ENCODE measurements at places on chromosomes 5 and 9.

DNA sequence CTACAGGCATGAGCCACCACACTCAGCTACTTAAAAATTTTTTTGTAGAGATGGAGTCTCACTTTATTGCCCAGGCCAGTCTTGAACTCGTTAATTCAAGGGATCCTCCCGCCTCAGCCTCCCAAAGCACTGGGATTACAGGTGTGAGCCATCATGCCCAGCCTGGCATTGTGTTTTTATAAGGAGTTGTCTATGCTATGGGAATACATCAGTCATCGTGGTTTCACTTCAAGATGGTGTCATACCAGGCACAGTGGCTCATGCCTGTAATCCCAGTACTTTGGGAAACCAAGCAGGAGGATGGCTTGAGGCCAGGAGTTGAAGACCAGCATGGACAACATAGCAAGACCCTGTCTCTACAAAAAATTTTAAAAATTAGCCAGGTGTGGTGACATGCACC, 49.7 kb downstream of the CYSTM1 start:
- no peak for DNase-seq

DNA sequence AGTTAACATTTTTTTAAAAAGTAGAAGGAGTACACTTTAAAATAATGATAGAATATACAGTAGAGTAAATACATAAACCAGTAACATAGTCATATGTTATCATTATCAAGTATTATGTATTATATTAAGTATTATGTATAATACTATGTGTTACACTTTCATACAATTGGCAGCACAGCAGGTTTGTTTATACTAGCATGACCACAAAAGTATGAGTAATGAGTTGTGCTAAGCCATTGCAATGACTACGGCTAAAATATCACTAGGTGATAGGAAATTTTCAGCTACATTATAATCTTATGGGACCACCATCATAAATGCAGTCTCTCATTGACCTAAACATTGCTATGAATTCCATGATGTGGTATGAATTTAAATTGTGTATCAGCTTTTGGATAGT, 506.0 kb downstream of the HTR1A start:
- DNase-seq = no peak

DNA sequence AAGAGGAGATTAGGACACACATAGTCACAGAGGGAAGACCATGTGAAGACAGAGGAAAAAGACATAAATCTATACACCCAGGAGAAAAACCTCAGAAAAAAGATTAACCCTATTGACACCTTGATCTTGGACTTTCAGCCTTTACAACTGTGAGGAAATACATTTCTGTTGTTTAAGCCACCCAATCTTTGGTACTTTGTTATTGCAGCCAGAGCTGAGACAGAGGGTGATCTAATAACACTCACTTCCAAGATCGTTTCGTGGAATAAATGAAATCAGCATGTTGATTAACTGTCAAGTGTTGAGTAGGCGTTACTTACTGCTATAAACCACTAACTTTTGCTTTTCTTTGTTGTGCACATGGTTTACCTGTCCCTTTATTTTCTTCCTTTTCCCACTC, 361.2 kb upstream of the RIOK2 start:
- no peak for DNase-seq

DNA sequence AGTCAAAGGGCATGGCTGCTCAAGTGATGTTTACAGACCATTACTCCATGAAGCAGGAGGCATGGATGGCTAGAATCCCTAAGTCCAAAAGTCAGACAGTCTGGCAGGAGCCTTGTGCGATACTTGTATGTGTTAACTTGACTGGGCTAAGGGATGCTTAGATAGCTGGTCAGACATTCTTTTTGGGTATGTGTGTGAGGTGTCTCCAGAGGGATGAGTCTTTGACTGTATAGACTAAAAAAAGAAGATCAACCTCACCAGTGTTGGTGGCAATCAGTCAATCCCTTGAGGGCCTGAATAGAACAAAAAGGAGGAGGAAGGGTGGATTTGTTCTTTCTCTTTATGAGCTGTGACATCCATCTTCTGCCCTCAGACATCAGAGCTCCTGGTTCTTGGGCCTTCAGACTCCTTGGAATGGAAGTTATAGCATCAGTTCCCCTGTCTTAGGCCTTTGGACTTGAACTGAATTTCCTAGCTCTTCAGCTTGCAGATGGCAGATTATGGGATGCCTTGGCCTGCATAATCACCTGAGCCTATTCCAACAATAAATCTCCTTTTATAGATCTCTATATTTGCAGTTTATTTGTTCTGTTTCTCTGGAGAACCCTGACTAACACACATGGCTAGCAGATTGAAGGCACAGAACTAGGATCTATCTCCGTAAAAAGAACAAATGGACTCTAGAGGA, 9.7 kb upstream of the HSPB3 start:
- DNase-seq = no peak

DNA sequence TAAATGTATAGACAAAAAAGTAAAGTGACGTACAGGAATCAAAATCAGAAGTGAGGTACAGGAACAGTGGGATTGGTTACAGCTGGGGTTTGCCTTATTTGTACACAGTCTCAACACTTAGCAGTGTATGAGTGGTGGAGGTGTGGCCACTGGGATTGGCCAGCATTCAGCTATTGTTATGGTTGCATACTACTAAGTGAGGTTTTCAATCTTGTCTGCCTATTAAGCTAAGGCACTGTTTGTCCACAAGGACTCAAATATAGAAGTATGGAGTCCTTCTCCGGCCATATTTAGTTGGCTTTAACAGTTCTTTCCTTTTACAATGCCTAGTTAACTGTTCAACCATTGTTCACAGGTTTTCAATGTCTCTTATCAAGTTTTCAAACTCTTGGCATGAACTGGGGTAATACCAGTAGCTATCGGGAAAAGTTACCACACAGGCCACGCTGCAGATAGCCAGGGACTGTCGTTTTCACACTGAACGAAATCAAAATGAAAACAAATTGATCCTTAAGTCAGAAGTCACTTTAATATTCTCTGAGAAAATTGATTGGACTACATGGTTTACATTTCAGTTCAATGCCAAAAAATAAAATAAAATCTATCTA, 176.0 kb upstream of the FREM1 start:
- no peak for DNase-seq

GRCh38 chr9:135889564-135890189, 17.7 kb downstream of the CAMSAP1 start:
- no peak for DNase-seq

DNA sequence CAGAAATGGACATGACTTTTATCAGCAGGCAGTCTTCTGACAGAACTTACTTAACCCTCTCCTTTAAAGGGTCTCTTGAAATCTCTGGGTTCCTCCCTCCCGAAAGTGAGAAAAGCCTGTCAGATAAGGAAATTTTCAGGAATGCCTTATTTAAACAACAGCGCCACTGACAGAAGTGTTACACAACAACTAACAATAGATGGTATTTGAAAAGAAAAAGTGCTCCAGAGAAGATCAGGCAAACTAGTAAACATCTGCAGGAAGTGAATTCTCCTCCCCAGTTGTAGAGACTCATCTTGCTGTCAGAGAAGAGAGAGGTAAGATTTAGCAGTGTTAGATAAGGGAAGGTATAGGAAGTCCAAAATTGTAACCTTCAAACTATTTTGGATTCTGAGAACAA, 107.2 kb upstream of the NFIL3 start:
- no peak for DNase-seq

GRCh38 chr5:110707260-110707844, 19.1 kb downstream of the TMEM232 start:
- DNase-seq = no peak

DNA sequence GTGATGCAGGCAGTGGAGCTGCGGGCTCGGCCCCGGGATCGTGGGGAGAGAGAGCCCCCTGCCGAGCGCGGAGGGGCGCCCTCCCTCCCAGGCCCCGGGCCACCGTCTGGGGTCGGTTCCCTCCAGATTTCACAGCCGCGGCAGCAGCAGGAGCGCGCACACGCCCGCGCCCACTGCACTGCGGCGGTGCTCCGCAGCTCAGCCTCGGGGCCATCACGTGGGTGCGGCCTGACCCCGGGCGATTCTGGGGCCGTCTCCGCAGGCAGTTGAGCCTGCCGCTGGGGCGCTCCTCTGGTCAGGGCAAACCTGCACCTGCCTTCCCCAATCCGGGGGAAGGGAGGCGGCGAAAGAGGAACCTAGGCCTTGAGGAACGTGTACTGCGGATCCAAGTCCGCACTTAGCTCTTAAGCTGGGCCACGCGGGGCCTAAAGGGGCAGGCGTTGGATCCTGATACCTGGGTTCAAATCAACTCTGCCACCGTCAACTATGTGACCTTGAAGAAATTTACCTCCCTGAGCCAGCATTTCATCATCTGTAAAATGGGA, 9.4 kb upstream of the DELE1 start:
- no peak for DNase-seq

GRCh38 chr5:87132696-87133095, 135.0 kb upstream of the RASA1 start:
- DNase-seq = no peak

DNA sequence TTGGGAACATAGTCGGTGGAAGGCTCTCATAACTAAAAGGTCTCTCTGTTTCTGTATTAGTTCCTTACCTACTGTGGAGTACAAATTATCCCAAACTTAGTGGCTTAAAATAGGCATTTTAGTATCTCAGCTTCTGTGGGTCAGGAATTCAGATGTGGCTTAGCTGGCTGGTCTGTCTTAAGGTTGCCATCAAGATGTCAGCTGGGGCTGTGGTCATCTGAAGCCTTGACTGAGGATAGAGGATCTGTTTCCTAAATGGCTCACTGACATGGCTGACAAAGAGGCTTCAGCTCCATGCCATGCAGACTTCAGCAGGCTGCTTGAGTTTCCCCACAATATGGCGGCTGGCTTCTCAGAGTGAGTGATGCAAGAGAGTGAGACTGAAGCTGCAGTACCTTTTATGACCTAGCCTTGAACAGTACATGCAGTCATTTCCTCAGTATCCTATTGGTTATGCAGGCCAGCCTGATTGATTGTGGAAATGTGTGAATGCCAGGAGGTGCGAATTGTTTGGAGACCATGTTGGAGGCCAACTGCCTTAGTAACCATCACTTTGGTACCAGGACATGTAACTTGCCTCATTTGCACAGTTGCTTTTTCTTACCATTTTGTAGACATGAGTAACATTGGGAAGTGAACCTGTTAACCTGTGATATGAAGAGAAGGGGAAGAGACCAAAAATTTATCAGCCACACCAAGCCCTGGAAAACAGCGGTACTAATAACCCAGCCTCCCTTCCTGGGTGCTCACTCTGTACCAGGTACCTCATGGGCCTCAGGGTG, 152.8 kb upstream of the IER5L start:
- DNase-seq = no peak

DNA sequence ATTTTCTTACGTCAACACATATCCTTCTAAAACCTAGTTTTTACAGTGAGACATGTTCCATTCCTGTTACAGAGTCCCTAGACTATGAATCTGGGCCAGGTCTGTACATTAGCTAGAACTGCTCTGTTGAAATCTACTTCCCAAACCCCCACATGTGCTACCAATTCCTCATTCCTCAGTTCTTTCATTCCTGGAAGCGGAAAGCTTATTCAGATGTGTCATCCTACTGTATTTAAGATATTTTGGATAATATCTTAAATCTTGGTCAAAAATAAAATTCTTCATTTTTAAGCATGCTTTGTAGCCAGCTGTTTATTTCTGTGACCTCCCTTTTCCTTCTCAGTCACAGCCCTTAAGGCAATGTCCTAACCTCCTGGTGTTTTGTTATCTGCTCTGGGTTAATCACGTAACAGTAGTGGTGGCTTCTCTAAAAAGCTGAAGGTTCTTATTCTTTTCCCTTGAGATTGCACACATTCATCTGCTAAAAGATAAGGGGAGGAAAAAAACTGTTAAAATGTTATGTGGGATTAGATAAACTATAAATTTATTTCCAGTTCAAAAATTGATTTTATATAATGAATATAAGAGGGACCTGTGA, 35.6 kb downstream of the GLRX start:
- no peak for DNase-seq

- DNase-seq = no peak
Observed at GRCh38 chr9:130201399-130201873, 29.2 kb downstream of the NCS1 start.

DNA sequence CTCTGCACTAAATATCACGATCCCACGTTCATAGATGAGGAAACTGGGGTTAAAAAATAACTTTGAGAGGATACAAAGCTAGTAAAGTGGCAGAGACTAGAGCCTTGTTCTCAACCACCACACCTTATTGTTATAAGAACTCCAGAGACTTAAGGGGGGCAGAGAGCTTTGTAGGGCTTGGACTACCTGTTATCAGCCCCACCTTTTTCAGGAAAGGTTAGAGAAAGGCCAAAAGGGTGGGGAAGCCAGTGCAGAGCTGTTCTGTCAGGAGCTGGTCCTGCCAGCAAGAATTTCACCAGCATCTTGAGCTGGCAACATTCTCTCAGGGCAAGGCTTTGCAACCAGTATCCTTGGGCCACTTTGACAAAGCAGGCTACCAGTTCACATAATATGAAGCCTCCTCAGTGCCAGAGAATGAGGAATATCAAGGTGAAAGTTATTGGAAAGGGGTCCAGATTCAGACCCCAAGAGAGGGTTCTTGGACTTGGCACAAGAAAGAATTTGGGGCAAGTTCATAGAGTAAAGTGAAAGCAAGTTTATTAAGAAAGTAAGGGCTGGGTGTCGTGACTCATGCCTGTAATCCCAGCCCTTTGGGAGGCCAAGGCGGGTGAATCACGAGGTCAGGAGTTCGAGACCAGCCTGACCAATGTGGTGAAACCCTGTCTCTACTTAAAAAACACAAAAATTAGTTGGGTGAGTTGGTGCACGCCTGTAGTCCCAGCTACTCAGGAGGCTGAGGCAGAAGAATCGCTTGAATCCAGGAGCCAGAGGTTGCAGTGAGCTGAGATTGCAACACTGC, 66.2 kb upstream of the CLINT1 start:
- no peak for DNase-seq

All from foreskin melanocyte (primary cell).